ENCODE measurements at places on chromosomes 4 and X.

DNA sequence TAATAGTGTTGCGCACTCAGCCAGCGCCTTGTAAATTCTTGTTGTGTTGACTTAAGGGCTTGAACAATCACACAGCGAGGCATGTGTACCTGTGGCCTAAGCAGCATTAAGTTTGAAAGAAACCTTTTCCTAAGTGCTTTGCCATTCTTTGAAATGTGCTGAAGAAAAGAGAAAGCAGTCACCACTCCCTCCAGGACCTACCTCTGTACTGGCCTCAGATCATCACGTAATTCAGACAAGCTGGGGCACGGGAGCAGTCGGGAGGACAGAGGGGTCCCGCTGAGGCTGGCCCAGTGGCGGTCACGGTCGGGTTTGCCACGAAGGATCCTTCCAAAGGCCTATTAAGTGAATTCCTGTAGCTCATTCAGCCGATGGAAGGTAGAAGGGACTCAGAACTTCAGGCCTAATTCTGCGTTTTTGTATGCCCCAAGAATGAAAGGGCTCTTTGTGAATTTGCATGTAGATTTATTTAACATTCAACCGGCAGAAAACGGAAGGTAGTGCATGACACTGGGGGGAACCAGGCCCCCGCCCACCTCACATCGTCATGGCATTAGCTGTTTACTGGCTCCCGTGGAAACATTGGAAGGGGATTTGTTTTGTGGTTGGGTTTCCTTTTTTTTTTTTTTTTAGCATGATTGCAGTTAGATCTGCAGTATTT, 106.3 kb downstream of the TRAPPC11 start:
- DNase-seq, result no peak

DNA sequence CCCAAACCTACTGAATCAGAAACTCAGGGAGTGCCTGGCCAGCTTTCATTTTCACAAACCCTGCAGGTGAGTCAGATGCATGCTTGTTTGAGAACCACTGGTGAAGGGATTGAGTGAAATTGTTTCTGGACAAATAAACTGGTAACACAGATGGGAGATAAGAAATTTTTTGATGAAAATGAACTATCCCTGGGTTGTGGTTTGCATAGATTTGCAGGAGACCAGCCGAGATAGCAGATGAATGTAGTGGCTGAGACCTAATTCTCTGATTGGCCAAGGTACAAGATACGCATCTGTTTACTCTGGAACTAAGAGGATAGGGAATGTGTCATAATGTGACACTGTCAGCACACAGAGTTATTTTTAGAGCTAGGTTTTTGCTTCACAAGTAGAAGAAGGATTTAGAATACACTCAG, 117.8 kb upstream of the NOCT start:
- DNase-seq, result no peak

DNA sequence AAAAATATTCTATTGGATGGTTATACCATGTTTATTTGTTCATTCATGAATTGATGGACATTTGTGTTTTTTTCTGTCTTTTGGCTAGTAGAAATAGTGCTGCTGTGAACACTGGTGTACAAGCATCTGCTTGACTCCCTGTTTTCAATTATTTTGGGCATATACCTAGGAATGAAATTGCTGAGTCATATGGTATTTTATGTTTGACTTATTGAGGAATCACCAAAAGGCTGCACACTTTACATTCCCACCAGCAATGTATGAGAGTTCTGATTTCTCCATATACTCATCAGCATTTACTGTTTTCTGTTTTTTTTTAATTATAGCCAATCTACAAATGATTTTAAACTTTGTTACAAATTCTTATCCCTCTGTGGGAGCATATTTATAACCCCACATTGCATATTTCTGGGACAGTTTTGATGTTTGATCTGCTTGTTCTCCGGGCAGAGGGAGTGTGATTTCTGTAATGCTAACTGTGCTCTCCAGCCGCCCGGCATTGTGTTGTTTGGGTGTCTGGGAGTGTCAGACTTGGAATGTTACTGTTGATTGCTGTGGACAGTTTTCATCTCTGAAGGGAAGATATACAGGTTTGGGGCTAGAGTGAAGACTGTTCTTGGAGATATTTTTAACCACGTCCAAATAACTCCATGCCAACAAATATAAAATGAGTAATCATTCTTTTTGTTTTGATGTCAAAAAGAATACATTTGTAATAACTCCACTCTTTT, 60.5 kb upstream of the PGRMC2 start:
- DNase-seq, result no peak

GRCh38 chr4:39255266-39255665, 72.9 kb downstream of the WDR19 start:
- no peak for DNase-seq

DNA sequence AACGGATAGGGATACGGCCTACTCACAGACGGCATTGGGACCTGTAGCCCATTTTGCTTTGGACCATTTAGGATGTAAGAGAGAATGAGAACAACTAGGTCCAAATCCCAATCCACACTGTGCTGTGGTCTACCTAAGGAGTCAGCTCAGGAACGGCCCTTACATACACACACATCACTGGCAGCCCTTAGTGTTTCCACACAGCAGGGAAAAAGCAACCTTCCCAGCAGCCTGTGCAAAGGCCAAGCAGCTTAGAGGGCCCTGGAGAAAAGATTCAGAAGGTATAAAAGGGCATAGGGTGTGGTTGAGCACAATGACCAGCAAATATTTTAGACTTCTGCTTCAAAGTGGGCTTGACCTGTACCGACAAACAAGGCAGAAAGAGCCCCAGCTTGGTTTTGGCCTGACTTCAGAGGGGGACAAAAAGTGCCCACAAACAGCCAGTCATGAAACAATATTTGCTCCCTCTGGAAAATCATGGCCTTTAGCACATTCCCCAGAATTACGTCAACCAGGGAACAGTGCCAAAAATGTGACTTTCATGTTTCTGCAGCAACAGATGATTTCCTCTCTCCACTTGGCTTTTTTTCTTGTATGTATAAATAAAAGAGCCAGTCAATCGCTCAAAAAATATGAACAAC, 359.5 kb upstream of the FGF16 start:
- no peak for DNase-seq

GRCh38 chr4:107791902-107792301, 32.8 kb upstream of the SGMS2 start:
- no peak for DNase-seq

- no peak for DNase-seq
These were observed 47.5 kb downstream of the CPZ start for GRCh38 chr4:8639777-8640720.

- no peak for DNase-seq
These were observed 72.9 kb downstream of the YIPF6 start for GRCh38 chrX:68571610-68572311.

DNA sequence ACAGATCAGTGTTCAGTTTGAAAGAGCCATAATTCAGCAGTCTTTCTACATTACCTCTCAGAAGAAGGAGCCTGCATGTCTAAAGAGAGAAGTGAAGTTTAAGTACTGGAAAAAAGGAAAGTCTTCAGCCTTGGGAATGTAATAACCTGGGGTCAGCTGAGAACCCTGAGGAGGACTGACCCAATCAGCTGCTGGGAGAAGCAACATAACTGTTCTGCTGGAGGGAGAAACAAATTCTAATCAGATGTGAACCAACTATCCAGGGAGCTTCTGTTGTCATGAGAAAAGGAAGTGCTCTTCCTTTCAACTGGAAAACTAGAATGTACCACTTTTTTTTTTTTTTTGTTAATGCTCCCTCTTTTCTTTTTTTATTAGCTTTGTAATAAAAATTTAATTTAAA, 64.5 kb upstream of the PDE5A start:
- no peak for DNase-seq
